AG09319 (cell line): ENCODE measurements at places on chromosomes 16 and 17.

GRCh38 chr17:49491192-49491769 is 3.8 kb upstream of the NGFR start:
- DNase-seq: no peak

DNA sequence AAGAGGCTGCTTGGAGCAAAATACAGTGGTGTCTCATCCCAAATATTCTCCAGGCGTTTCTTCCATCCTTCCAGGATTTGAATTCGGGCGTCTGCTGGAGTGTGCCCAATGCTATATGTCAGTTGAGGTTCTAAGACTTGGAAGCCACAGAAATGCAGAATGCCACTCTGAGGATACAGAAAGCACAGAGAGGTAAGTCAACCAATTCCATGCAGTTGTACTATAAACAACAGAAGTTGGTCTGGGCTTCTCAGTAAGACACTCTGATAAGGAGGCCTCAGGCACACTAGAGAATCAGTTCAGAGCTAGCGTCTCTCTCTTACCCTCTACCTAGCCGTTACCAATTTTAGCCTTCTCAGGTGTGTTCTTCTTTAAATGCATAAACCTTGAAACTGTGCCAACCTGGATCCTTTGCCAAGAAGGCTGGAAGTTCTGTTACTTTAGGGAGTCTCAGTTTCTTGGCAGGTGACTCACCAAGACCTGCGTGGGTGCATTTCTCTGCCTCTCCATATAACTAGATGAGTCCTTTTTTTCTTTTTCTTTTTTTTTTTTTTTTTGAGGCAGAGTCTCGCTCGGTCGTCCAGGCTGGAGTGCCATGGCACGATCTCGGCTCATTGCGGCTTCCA is 15.1 kb downstream of the NQO1 start:
- DNase-seq: no peak

DNA sequence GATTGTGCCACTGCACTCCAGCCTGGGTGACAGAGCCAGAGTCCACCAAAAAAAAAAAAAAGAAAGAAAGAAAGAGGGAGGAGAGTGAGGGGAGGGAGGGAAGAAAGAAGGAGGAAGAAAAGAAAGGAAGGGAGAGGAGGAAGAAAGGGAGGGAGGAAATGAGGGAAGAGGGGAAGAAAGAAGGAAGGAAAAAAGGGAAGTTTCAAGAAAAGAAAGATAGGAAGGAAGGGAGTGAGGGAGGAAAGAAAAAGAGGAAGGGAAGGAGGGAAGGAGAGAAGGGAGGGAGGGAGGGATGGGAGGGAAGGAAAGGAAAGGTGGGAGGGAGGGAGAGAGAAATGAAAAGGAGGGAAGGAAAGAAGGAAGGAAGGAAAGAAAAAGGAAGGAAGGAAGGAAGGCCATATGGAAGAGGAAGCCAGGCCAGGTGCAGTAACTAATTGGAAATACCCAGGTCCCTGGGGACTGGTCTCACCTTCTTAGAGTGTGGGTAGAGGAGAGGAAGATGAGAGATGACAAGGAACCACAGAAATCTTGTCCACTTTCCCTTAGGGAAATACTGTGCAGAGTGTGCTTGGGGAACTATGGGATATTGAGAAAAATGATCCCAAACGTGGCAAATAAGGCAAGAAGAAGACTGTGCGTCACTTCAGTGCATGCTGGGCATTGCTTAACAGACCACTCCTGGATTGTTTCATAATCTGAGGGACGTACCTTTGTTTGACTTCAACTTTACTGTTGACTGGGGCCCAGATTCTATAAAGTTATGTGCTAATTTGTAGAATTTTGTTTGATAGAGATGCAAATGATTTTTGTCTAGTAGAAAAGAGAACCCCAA is 15.1 kb upstream of the CSNK2A2 start:
- DNase-seq: no peak

DNA sequence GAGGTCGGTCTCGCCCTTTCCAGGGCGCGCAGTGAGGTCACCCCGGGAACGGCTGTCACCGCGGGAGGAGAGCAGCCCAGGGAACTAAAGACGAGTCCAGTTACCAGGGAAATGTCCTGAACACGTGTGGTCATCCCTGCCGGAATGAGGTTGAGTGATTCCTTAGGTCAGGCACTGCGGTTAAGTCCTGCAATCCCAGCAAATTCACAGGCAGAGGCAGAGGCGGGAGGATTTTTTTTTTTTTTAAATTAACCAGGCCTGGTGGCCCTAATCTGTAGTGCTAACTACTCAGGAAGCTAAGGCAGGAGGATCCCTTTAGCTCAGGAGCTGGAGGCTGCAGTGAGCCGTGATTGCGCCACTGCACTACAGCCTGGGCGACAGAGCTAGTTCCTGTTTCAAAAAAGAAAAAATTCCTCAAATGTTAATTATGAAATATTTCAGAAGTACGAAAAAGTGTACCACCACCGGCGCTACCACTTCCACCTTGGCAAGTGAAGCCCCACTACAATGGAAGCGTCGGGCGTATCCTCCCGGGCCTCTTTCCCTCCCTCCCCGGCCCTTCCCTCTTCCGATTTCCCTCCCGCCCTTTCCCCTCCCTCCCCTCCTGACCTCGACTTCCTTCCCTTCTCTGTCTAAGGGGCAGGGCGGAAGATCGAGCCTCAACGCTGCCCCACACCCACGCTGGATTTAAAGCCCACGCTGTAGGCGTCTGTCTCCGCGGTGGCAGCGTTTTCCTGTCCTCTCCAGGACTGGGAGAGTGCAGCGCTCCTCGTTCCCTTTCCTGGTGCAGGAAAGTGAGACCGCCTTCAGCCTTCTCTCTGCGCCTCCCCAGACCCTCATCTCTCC is 27.3 kb downstream of the SLFN11 start:
- peak; percentile 12 for DNase-seq

- no peak for DNase-seq
Observed at GRCh38 chr17:70074236-70074830, 692 bp upstream of the KCNJ16 start.

DNA sequence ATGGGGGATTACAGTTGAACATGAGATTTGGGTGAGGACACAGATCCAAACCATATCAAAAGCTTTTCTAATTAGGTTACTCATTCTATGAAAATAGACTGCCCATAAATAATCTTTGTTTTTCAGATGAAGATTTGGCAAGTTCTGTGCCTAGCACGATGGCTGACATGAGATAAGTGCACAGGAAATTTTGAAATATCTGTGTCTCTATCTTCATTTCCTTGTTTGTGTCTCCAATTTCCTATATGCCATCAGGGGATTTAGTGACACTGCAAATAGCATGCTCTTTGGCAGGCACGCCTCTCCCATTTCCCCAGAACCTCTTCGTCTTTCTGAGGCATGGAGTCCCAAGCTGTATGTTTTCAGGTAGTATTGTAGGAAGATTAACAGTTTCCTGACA is 544.6 kb downstream of the CDH13 start:
- no peak for DNase-seq

DNA sequence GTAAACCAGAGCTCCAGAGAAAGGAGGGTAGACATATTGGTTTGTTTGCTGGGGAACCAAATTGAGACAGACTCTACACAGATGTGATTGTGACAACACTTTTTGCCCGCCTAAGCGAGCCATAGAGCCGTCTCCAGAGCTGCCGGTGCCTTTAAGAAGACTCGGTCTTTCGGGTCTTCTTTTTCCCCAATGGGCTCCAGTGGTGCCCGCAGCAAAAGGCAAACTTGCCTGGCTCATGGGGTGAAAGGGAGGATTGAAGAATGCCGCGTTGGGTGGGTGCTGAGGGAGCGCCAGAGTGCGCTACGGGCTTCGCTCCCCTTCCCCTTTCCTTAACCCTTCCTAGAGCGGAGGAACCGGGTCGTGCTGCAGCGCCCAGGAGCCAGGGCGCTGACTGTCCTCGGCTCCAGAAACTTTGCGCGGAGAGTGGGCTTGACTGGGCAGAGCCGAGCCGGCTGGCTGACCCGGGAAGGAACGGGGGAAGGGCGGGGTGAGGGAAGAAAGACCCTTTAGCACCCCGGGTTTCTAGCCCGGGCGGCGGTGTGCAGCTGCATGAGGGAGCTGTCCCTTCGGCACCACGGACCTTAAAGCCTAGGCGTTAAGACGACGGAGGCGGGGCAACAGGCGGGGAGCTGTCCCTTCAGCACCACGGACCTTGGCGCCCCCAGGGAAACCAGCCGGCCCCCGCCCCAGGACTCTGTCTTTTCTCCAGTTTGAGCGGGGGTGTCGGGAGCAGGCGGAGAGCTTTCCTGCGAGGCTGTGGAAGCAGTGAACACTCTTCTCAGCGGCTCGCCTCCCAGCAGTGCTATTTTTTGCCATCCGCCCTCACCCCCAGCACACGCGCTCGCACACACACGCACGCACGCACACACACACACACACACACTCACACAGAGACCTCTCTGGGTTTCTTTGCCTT is at the start of gene CACNG3:
TSS of gene CACNG3 (plus strand) at position 880 of the 916 bp plus-strand sequence. CDS start 420 bp downstream, outside the sequence.
- no peak for DNase-seq

- no peak for DNase-seq
Observed at GRCh38 chr17:17549732-17550366, 41.7 kb downstream of the PEMT start.

DNA sequence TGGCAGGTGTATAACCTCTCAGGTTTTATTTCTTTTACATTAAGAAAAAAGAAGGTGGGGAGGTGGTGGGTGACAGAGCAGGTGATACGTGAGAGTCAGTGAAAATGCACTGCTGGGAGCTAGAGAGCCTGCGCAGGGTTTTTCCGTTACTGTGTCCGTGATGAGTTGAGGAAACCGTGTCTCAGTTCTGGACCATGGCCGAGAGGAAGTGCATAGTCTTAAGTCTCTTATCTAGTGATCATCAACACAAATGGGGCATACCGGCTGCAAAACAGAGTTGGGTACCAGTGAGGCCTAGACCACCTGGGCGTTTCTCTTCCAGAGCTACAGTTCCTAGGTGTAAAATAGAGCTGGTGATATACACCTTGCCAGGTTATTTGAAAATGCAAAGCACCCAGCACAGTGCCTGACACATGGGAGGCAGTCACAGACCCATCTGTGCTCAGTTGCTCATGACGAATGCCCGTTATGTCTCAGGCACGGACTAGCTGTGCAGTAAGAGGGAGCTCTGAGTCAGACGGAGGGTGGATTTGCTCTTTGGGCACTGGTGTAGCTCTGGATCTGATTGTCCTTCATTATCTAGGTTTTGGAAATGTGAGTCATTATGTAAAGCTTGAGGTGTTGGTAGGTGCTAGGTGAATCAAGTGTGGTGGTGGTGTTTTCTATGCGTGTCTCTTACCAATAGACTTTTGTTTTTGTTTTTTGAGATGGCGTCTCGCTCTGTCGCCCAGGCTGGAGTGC is 60.9 kb downstream of the RPTOR start:
- no peak for DNase-seq

GRCh38 chr16:5607169-5607568 is 509.6 kb upstream of the EEF2KMT start:
- DNase-seq: no peak

- no peak for DNase-seq
Observed at GRCh38 chr17:39026980-39027451, 59.8 kb upstream of the FBXO47 start.

GRCh38 chr17:17417718-17418181 is 59.0 kb upstream of the MED9 start:
- no peak for DNase-seq

DNA sequence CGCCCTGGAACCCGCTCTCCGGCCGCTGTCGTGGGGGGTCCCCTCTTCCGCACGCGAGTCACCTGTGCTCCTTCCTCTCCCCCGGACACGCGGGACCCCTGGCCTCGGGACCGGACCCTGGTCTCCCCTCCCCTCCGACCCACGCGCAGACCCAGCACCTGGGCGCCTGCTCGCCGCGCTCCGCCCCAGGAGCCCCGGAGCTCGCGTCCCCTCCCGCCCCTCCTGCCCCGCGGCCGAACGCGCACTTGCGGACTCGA is 762 bp downstream of the RAB40B start:
- no peak for DNase-seq

- DNase-seq: no peak
Observed at GRCh38 chr16:19472482-19472881, 49.4 kb downstream of the GDE1 start.

GRCh38 chr17:67520252-67520906 is 143.3 kb downstream of the PITPNC1 start:
- DNase-seq: peak; percentile 71

GRCh38 chr17:41212524-41213169 is 13.8 kb upstream of the KRTAP9-2 start:
- no peak for DNase-seq

GRCh38 chr17:63475491-63476412 is 1.1 kb upstream of the ACE start:
- no peak for DNase-seq

GRCh38 chr17:29145289-29146073 is 34.7 kb downstream of the MYO18A start:
- DNase-seq: no peak

DNA sequence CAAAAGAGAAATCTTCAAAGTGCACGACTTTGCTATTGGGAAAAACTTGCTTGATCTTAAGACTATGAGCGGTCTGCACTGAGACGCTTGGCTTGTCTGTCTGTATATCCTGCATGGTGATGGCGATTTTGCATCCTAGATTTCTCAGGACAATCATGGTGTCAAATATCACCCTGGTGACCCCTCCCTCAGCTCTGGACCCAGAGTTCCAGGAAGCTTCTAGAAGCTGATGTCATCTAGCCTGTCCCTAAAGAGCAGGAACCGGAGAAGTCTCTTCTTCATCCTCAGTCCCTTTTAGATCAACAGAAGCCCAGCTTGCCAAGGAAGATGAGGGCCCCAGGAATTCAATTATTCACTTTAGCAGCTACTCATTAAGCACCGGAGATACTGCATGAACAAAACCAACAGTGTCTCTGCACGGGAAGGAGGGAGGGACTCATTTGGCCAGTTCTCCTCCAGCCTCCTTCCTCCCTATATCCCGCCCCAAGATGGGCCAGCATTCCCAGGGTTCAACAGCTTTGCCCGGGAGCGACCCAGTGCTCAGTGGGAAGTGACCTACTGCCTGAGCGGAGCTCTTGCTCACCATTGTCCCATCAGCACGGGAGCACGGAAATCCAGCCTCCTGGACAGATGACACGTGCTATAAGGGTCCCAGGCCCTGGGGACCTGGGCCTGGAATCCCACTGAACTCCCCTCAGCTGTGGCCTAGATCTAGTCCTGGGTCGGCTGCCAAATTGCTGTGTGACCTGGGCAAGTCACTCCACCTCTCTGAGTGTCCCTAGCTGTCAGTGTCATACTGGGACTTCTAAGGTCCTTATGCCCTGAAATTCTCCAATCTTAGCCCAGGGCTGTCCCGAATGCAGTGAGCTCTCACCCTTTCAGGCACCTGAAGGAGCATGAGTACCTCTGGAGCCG is 3.8 kb downstream of the EMP2 start:
- DNase-seq: no peak
